ENCODE measurements at places on chromosomes 3 and 15. TPM values are rescaled to one million over a fixed set of nuclear protein-coding genes. Genes with fewer than 3 reads are reported as not detected.

DNA sequence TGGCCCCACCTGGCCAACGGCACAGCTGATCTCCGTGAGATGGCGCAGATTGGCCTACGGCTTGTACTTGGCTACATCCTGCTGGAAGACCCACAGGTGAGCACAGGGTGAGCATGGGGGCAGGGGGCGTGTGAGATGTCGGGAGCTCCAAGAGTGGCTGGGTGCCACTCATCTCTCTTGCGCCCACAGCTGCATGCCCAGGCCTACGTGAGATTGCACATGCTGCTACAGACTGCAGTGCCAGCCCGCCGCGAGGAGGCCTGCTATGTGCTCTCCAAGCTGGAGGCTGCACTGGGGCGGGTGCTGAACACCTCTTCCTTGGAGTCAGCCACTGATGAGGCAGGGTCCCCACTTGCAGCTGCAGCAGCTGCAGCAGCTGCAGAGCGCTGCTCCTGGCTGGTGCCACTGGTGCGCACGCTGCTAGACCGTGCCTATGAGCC lies 22.3 kb downstream of the NBEAL2 start:
- no peak for DNase-seq

- DNase-seq, result no peak
Observed at GRCh38 chr15:51380999-51381806, 39.7 kb downstream of the GLDN start.

- no peak for DNase-seq
Observed at GRCh38 chr15:26378304-26378703, 394.6 kb downstream of the GABRB3 start.

DNA sequence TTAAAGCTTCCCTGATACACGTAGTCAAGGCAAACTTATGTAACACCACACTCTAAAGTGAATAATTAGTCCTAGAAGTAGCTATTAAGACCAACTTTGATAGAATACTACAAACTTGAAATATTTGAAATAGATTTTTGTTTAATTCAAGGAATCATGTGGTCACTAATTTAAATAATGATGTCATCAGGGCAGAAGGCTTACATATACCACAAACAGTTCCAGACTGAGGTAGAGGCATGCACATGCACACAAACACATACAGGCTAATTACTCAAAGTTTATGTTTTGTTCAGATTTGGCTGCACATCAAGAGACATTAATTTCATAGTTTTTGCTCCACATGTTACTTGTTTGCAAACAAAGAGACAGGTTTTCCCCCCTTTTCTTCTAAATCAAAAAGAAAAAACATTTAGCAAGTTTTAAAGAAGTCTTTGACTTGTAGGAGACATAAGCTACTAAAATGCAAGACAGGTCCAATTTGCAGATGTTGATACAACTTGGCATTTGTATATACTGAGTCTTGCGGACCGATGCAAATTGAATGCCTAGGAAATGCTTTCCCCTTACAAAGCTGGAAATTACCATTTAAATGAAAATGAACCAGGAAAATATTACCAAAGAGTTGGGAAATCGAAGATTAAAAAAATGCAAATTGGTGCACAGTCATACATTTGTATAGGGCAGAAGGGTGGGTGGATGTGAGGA lies 594.8 kb downstream of the MAGI1 start:
- no peak for DNase-seq

DNA sequence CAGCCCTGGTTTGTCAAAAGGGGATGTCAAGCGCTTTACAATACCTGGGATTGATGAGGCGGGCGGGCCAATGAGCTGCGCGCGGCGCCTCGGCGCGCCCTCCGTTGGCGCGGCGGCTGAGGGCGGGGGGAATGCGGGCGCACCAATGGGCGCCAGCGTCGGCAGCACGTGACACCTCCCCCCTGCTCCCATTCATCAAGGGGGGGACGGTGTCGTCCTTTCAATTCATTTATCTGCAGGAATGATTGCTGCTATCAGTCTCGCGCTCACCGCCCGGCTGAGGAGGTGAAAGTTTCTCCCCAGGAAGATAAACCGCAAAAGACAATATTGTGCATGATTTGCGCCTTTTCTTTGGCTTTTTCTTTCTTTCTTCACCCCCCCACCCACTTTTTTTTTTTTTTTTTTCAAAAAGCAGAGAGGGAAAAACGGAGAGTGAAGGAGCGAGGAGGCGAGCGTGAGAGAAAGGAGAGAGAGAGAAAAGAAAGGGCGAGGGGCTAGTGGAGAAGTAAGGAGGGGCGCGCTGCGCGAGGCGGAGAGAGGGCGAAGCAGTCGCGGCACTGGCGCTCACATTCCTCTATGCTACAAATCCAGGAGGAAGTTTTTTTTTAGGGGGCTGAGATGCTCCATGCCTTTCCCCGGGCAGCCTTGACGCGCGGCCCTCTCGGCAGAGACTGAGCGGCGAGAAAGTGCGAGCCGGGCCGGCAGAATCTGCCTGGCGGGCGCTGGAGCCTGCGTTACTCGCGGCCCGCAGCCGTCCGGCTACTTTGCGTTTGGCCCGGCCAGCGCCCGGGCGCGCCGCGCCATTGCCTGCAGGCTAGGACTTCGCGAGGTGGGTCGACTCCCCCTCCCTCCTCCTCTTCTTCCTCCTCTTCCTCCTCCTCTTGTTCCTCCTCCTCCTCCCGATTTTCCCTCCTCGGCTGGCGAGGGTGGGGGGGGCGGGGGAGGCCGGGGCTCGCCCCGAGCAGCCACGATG lies at the start of gene ZIC1:
Gene ZIC1 (plus strand): TSS at position 223 of the 973 bp plus-strand sequence. CDS start 748 bp downstream, at position 971.
- no peak for DNase-seq

The GP9 gene
- not detected for total RNA-seq

The LRRC15 gene
- 0.12 TPM for total RNA-seq

Data from omental fat pad (tissue), 4 donors.